ENCODE measurements at places on chromosomes 11 and 22. TPM values are rescaled to one million over a fixed set of nuclear protein-coding genes. Genes with fewer than 3 reads are reported as not detected.

- no peak for DNase-seq
Measured at GRCh38 chr11:78193806-78194205, 5.1 kb downstream of the USP35 start.

GRCh38 chr22:30089655-30089974 is 9.4 kb downstream of the HORMAD2 start:
- DNase-seq = no peak

DNA sequence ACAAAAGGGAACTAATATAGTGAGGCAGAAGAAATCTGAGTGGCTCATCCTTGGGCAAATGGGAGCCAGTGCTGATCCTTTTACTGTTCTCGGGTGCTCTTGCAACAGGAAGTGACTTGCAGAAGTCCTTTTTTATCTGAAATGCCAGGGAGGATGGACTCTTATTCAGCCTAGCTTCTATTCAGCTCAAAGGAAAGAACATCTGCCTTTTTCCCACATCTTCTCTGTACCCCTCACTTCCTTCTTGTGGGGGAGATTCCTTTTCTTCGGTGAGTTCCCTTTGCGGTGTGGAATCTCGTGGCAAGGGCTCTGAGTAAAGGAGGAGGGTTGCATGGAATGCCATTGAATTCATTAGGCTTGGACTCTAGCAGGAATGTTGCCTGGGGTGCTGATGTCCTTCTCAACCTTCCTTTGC is 76.2 kb downstream of the ZBTB16 start:
- DNase-seq = no peak

IL17REL gene
- polyA plus RNA-seq = not detected

PICK1 gene
- polyA plus RNA-seq = 12.8 TPM

All from hindlimb muscle (tissue), 1 donor.